ENCODE measurements at places on chromosomes 1 and 21.

- no peak for DNase-seq
These were observed 4.8 kb upstream of the KCNAB2 start for GRCh38 chr1:6040861-6041415.

DNA sequence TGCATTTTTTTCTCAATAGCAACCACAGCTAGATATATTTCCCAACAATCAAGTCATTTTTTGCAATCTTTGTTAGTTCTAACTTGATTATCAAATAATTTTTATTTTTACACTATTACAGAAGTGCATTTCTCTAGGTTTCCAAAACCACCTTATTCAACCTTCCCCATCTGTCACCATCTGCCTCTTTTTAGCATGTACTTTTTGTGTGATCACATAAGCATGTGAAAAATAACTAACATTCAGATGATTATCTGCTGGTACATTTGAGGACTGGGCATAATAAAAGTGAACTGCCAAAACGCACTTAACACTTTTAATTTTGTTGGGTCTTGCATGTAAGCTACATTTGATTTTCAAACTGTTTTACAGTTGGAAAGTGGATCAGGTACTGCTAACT is 291.5 kb downstream of the AKT3 start:
- DNase-seq, result no peak

- DNase-seq, result no peak
These were observed 79.9 kb downstream of the OLFML2B start for GRCh38 chr1:161943737-161944136.

GRCh38 chr1:51518586-51519047 is 449 bp downstream of the EPS15 start:
- no peak for DNase-seq

All from stimulated activated CD4-positive, alpha-beta T cell treated with anti-CD3 and anti-CD28 coated beads, Interleukin-2, amount 100 ng/mL, for 4 hours (primary cell).